ENCODE measurements at places on chromosomes 1 and 21.

GRCh38 chr1:23168079-23168444 lies 594 bp downstream of the LUZP1 start:
- no peak for DNase-seq

DNA sequence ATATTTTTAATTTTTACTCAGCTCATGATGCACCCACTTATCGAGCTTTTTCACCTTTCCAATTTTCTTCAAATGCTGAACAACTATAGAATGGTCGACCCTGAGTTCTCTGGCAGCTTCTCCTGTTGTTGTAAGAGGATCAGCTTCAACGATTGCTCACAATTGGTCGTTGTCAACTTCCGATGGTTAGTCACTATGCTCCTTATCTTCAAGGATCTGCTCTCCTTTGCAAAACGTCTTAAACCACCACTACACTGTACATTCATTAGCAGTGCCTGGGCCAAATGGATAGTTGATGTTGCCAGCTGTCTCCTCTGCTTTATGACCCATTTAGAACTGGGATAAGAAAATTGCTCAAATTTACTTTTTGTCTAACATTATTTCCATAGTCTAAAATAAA lies 385.9 kb upstream of the LYPLAL1 start:
- no peak for DNase-seq

DNA sequence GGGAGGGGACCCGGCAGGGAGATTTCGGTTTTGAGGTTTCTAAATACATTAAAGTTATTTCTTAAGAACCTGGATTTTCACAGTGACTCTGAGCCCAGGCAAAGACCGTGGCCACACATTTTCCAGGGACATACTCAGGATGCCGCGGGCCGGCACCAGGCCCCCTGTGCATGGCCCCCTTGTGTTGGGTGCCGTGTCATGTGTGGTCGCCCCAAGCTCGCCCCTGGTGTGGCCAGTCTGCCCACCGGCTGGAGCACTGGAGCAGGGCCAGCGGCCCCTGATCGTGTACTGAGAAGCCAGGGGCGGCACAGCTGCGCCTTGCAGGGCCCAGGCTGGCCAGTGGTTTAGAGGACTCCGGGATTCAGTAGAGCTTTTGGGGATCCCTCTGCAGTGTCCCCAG lies 26.6 kb downstream of the ARHGEF16 start:
- no peak for DNase-seq

GRCh38 chr1:206554211-206554610 lies 46.9 kb downstream of the RASSF5 start:
- DNase-seq, result no peak

DNA sequence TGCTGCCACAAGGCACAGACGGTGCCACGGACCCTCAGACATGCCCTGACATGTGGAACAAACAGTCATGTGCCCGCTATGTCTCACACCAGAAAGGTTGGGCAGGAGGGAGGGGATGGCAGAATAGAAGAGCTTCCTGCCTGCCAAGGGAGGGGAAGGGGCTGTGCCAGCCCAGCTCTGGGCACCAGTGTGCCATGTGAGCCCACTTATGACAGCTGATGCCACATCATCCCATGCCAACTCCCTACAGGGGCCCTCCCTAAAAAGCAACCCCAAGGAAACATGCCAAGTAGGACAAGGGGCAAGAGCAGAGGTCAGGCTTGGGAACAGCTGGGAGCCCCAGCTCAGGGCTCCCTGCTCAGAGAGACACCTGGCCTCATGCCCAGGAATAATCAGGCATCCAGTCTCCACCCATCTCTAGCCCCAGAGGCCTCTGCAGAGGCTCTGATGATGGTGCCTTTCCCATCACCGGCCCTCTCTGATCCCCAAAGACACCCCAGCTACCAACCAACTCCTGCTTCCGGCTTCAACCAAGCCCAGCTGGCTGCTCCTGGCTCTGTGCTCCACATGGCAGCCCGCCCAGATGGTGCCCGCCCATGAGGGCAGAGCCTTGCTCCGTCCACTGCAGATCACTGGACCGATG lies 10.3 kb downstream of the ADGRB2 start:
- no peak for DNase-seq

GRCh38 chr1:173663159-173663558 lies 6.5 kb downstream of the ANKRD45 start:
- DNase-seq, result no peak

DNA sequence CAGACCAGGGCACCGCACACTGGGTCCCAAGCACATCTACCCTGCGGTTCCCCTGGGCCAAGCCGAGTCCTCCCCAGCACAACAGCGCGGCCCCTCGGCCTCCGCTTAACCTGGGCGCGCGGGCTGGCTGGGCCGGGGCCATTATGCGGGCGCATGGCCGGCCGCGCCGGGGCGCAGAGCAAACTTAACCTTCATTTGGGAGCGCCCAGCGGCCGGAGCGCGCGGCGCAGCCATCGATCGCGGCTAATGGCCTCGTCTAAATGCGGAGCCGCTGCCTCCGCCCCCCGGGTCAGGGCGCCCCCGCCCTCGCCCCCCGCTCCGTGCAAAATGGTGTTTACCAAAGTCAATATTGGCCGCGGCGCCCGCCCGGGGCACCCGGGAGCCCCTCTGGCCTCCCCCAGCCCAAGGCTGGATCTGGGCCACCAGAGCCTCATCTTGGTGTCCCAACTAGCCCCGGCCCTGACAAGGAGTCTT lies 272.1 kb downstream of the TRABD2B start:
- no peak for DNase-seq

DNA sequence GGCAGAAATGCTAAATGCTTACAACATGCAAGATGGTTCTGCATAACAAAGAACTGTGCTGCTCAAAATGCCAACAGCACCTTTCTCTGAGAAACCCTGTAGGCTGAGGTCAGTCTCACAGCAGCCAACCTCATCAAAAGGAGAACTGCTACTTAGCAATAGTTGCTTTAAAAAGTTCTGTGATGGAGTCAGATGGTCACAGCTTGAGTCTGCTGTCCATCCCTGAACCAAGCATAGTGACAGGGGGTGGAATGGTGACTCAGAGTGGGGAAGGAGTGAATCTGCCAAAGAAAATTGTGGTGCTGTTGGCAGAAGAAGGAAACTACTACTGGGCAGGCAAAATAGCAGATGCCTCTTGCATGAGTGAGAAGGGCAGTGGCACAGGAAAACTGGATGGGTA lies 106.0 kb upstream of the FAM78B start:
- DNase-seq, result no peak

GRCh38 chr1:10632691-10633090 lies 157.9 kb downstream of the PEX14 start:
- no peak for DNase-seq

- no peak for DNase-seq
These were observed 205.8 kb downstream of the SLC45A1 start for GRCh38 chr1:8523666-8524206.

DNA sequence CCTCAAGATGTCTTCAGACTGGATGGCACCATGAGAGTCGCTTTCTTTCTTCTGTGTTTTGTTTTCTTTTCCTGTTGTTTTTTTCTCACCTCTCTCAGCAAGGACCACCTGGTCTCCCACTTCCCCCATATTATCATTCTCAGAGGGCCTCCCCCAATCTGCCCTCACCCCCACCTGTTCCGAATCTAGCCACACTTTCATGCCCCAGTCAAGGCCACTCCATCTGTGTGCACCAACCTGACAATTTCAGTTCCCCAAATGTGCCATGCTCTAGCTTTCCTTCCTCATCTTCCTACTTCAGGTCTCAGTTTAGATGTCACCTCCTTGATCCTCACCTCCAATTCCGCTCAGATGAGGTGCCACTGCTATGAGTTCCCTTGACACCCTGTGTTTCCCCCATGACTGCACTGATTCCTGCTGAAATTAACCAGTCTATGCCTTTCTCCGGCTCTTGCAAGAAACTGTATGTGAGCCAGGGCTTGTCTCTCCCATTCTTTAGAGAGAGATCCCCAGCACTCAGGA lies 146.2 kb downstream of the PLPP3 start:
- DNase-seq, result no peak

- no peak for DNase-seq
These were observed 2.5 kb downstream of the NBL1 start for GRCh38 chr1:19646377-19647319.

GRCh38 chr1:218380125-218380977 lies 35.2 kb downstream of the TGFB2 start:
- DNase-seq, result no peak

DNA sequence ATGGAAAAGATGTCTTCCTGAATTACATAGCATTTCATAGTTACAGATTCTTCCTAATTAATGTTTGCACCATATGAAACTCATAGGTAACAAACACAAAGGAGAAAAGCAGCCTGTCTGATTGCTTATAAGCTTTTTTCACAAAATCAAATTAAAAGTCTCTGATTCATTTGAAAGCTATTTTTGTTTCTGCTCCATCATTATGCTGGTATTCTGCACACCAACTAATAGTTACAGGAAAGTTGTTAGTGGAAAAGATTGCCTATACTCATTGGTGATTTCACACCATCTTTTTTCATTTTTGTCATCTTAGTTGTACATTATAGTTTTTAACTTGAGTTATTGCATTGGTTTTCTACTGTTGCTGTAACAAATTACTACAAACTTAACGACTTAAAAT lies 70.0 kb downstream of the PRKAA2 start:
- DNase-seq, result no peak

DNA sequence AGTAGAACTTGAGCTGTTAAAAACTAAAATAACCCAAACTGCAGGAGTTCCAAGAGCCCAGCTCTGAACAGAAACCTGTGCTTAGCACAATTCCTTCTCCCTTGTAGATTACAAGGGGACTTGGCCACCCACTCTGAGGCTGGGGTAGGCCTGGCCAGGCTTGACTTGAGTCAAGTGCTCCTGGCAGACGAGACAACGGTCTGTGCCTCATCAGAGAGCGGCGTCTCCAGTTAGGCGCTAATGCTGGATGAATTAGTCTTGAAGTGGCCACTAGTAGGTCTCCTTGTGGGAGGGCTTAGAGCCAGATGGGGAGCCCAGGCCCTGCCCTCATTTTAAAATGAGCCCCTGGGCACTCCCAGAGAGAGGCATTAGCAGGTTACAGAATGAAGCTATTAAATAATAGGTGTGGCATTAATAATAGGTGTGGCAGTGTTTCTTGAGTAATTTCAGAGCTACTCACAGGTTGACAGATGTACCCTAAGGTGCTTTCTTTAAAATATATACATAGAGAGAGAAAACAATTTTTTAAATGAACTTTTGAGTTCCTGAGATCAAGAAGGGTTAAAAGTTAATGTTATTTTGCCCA lies 1.1 kb downstream of the EEIG2 start:
- no peak for DNase-seq

GRCh38 chr1:56451491-56451890 lies 127.9 kb downstream of the PLPP3 start:
- no peak for DNase-seq

GRCh38 chr1:24089027-24089742 lies 22.8 kb downstream of the MYOM3 start:
- no peak for DNase-seq

- DNase-seq, result no peak
These were observed 41.9 kb downstream of the MPZL1 start for GRCh38 chr1:167763525-167764220.

DNA sequence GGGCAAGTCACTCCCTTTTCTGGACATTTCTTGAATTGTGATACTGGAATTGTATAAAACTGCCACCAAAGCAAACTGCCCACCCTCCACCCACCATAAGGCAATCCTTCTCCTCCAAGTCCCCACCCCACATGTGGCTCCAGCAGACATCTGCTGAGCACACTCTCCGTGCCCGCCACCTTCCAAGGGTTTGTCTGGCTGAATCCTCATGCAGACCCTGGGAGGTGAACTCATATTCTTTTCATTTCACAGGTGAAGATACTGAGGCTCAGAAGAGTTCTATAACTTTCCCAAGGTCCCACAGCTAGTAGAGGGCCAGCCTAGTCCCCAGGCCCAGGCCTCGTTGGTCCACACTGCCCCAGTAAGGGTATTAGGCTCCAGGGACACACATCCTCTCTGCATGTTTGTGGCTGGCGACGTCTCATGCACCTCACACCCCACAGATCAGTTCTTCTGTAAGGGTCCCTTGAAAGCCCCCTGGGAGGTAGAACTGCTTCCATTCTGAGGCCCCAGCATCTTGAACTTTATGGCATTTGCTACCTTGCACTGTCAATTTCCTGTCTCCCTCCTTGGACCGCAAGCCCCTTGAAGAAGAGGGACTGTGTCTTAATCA lies 14.1 kb downstream of the CNTN2 start:
- DNase-seq, result no peak

GRCh38 chr1:172727956-172728603 lies 69.2 kb downstream of the FASLG start:
- no peak for DNase-seq

- no peak for DNase-seq
These were observed 91.4 kb upstream of the RAVER2 start for GRCh38 chr1:64653466-64653865.

GRCh38 chr1:185914089-185914488 lies 179.9 kb downstream of the HMCN1 start:
- no peak for DNase-seq

- DNase-seq, result no peak
These were observed 178.7 kb upstream of the RUNX1 start for GRCh38 chr21:35227786-35228185.

GRCh38 chr1:980137-980571 lies 1.7 kb downstream of the PERM1 start:
- no peak for DNase-seq

- no peak for DNase-seq
These were observed 21.1 kb upstream of the SLC22A15 start for GRCh38 chr1:115955228-115955627.

DNA sequence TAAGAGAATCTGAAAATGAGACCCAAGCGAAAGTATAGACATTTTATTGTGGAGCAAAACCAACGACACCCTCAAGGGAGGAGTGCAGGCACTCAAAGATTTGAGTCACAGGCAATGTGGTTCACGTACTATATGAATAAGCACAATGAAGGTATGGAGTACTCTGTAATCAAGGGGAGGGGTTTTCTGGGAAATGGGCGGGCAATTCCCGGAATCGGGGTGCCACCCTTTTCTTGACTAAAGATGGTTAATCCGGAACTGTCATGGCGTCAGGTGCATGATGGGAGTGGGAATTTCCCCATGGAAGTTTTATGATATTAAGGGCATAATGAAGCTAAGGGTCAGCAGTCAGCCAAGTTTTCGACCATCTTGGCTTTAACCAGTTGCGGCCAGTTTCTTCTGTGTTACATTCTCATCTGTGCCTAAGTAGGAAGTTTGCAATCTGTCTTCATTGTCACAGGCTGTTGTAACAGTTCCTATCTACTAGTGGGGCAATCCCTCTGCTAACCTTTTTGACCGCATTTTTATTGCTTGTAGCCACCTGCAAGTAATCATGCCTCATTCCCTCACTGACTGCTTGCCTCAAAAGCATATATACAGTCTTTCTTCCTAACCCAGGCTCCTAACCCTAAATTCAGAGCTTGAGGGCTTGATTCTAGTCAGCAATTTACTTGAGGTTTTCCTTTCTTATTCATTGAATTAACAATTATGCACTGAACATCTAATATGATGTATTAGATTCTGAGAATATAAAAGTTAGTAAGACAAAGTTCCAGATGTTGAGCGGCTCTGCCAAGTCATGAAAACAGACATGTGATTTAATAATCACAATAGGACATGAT lies 775 bp upstream of the AIM2 start:
- no peak for DNase-seq
